ENCODE measurements at places on chromosomes 12 and 14.

- DNase-seq: peak; percentile 30
Measured at GRCh38 chr12:12560587-12561370, 1.9 kb downstream of the DUSP16 start.

- DNase-seq: no peak
Measured at GRCh38 chr12:122399254-122399591, 23.2 kb downstream of the CLIP1 start.

DNA sequence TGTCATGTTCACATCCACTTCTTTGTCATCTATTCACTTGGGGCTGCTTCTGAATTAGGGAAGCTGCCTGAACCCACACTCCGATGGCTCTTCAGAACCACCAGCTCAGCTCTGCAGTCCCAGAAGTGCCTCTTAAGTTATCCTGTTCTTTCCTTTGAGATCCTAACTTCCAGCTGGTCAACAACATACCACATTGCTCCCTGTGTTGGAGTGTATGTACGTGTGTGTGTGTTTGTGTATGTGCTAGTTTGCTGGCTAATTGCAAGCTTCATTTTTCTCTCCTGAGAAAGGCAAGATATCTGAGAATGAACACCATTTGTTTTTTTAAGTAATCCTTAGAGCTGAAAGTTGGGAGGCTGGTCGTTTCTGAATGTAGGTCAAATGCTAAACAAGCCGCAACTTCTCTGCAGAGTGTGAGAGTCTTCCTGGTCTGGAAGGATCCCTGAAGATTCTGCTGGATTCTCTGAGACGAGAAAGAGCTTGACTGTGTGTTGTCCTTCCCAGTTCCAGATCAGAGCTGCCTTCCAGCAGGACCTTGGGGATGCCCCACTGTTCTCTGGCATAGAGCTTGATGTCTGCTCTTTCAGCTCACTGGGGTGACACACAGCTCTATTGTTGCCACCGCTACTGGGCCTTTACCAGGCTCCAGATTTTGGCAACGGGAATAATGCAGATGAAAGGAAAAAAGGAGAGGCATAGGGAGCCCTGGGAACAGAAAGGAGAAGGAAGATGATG is 839 bp downstream of the GSG1 start:
- DNase-seq: no peak

- no peak for DNase-seq
Measured at GRCh38 chr12:74412606-74413230, 124.9 kb upstream of the ATXN7L3B start.

- no peak for DNase-seq
Measured at GRCh38 chr14:97854918-97855317, 1057.7 kb downstream of the VRK1 start.

- no peak for DNase-seq
Measured at GRCh38 chr14:96038920-96039632, at the start of gene C14orf132. Gene C14orf132 (plus strand): TSS chr14:96039362. CDS start chr14:96039501, 139 bp downstream.

DNA sequence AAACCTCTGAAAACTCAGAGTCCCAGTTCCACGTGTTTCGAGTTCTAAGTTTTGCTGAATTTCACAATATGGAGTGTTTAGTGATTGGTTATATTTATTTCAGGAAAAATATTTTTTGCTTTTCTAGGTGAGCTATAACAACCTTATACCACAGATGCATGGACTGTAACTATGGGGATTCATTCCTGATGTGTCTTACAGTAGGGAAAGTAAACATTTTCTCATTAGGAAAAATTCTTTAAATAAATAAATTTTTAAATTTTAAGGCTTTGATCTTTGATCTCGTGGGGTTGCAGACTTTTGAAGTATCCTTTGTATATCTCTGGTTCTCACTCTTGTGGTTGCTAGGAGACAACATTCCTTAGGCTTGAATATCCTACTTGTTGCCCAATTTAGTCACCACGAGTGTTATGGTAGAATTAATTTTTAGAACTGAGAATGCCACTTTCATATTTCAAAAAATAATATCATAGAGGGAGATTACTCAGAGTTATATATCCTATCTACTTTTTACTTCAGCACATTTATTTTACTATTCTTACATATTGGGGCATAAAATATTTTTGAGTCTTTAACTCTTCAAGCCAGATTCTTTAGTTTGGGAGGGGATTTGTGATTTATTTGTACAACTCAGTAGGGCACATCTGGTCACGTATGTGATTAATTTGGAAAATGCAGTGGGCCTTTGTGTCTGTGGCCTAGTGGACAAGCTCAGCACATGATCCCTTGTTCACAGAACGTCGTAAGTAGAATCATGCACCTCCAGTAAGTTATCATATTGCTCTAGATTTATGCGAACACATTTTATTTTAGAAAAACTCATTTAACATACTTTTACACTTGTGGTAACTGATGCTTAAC is 224.0 kb downstream of the TTC6 start:
- DNase-seq: no peak

GRCh38 chr12:68435816-68436215 is 103.7 kb upstream of the MDM1 start:
- DNase-seq: no peak

DNA sequence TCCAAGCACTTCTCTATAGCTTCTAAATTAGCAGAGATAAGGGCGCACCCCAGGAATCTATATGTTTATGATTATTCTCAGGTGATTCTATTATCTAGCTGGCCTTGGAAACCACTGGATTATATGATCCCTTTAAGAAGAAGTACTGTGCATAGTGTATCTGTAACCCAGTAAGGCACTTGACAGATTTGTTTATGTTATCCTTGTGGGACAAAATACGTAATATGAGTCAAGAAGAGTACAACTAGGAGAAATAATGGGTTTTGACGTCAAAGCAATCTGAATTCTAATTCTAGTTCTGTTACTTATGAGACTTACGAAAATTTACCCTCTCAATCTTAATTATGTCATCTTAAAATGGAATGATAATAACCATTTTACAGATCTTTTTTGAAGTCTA is 259.6 kb upstream of the NAV3 start:
- no peak for DNase-seq

DNA sequence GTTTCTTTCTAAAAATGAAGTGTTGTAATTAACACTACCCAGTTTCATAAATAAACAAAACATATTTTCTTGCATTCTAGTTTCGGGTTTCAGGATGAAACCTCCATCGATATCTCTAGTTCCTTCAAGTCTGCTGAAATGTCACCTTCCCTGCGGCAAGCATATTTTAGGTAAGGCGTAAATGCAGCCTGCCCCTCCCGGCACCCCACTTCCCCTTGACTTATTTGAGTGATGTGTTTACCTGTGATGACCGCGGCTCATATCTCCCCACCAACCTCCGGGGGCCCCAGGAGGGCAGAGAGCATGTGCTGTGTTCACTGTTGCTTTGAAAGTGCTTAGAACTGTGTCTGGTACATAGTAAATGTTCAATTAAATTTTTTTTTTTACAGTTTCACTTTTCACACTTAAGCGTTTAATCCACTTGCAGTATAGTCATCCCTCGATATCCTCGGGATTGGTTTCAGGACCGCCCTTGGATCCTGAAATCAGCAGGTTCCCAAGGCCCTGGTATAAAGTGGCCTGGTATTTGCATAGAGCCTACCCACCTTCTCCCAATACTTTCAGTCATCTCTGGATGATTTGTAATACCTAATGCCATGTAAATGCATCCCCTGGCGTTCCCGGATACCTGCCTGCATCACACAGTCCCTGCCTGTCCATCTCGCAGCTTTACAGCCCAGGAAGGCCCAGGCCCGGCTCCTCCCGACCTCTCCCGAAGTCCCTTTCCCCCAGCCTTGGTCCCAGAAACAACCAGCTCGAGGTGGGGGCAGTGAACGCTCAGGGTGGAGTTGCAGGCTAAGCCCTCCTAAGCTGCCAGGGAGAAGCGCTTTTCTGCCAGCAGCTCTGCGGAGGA is 40.2 kb upstream of the FBRSL1 start:
- no peak for DNase-seq

GRCh38 chr14:101502761-101503392 is 58.4 kb upstream of the DIO3 start:
- no peak for DNase-seq

GRCh38 chr12:5335069-5335468 is 96.8 kb upstream of the NTF3 start:
- no peak for DNase-seq
